ENCODE measurements at places on chromosomes 16 and 17.

GRCh38 chr16:31334934-31335333, 20.0 kb upstream of the ITGAX start:
- no peak for DNase-seq

GRCh38 chr17:50879086-50879485, 12.9 kb upstream of the TOB1 start:
- no peak for DNase-seq

- no peak for DNase-seq
These were observed 349.2 kb upstream of the SALL1 start for GRCh38 chr16:51500306-51500705.

GRCh38 chr16:76940251-76940650, 250.7 kb upstream of the MON1B start:
- no peak for DNase-seq

DNA sequence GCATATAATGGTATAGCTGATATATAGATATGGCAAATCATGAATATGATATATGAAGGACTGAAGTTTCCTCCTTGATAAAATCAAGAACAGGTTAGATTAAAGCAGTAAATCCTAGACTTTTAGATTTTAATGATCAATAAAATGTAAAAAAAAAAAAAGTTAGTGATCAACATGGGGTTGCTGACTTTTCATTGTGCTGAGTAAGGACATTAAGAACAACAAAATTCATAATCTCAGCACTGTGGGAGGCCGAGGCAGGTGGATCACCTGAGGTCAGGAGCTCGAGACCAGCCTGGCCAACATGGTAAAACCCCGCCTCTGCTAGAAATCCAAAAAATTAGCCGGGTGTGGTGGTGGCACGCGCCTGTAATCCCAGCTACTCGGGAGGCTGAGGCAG, 10.4 kb upstream of the CHD3 start:
- DNase-seq, result no peak

DNA sequence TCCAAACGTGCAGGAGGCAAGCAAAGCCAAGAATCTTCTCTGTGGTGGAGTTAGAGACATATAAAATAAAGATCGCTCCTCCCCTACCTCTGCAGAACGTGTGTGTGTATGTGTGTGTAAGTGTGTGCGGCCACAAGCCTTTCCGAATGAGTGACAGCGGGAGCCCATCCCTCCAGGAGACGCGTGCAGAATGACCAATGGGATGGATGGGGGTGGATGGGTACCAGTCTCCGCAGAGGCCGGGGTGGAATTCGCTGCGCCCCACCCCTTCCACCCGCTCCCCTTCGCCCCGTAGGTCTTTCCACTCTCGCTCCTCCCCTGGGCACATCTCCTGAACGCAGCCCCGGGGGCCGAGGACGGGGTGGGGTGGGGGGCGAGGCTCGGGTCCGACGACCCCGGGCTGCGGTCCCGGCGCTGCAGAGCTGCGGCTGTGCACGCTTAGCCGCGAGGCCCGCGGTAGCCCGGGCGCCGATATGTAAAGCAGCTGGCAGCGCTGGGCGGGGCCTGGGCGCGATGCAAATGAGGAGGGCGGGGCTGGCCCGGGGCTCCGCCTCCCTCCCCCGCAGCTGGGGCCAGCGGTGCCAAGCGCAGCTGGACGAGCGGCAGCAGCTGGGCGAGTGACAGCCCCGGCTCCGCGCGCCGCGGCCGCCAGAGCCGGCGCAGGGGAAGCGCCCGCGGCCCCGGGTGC, at the start of gene PRKCB:
TSS of gene PRKCB (plus strand) at position 594 of the 688 bp plus-strand sequence.
- DNase-seq, result peak; percentile 83

GRCh38 chr17:28828294-28829040, 14.1 kb downstream of the FAM222B start:
- no peak for DNase-seq

- DNase-seq, result no peak
These were observed 11.6 kb upstream of the ICAM2 start for GRCh38 chr17:64032081-64032480.

DNA sequence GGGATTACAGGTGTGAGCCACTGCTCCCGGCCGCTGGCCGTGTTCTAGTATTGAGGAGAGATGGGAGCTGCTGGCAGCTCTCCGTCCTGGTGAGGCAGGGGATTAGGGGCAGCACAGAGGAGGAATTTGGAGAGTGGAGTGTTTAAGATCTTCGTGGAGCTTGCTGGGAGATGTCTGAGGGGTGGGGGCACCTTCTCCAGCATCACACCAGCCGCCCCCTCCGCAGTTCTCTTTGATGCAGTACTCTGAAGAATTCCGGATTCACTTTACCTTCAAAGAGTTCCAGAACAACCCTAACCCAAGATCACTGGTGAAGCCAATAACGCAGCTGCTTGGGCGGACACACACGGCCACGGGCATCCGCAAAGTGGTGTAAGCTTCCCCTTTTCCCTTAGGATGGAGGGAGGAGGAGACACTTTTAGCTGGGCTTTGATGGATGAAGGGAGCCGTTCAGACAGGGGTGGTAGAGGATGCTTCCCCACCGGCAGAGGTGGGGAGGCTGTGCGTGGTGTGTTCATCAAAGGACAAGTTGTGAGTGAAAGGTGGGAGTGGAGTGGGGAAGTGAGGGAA, 11.9 kb downstream of the ITGAM start:
- no peak for DNase-seq

- no peak for DNase-seq
These were observed 224.2 kb downstream of the PARN start for GRCh38 chr16:14405611-14406537.

- no peak for DNase-seq
These were observed 15.6 kb downstream of the SLFN12 start for GRCh38 chr17:35416659-35417058.

- no peak for DNase-seq
These were observed 553.3 kb upstream of the CDH11 start for GRCh38 chr16:65675161-65675560.

DNA sequence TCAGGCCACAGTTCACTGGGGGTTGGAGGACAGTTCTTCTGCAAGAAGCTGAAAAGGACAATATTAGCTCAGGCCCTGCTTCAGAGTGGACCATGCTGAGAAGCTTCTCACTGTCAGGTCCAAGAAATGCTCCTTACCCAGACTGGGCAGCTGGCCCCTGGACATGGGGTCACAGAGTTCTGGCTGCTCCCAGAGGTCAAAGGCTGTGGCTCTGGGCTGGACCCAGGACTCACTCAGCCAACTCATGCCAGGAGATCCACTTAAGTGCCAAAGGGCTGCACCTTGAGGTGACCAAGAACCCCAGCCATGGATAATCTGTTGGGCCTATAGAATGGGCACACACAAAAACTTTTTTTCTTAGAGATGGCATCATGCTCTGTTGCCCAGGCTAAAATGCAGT, 4.0 kb downstream of the CES2 start:
- no peak for DNase-seq

GRCh38 chr17:16428098-16428882, 12.9 kb downstream of the TRPV2 start:
- peak; percentile 38 for DNase-seq

- DNase-seq, result no peak
These were observed 29.1 kb downstream of the DUSP14 start for GRCh38 chr17:37518826-37519225.

DNA sequence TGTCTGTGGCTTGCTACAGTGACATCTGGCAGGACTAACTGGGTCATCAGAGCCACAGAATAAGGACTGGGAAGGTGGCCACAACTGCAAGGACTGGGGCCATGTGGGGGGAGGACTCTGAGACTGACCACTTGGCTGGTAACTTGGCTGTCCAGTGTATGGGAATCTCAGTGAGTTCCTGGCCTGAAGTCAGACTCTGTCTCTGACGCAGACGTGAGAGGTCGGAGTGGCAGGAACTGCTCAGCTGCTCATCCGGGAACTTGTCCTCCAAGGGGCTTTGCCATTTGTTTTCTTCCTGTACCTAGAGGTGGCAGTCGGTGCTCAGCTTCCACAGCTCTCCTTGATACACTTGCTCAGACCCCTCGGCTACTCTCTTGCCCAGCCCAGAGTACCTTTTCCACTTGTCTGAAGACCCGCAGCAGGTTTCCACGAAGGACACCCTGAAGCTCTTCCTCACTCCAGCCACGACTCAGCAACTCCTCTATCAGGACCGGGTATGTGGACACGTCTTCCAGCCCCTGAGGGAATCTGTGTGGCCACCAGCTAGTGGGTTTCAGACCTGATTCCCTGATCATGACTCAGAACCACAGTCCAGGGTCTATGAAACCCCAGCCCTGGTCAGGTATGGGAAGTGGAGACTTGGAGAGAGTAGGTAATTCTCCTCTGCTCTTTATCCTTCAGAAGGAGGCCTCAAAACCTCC, 7.3 kb upstream of the DPEP3 start:
- no peak for DNase-seq

GRCh38 chr16:1494129-1494640, 1.0 kb downstream of the TELO2 start:
- no peak for DNase-seq

- DNase-seq, result peak; percentile 40
These were observed at the start of gene MT1E for GRCh38 chr16:56625140-56625942. MT1E (plus strand) TSS chr16:56625781; CDS start chr16:56625852, 71 bp downstream.

DNA sequence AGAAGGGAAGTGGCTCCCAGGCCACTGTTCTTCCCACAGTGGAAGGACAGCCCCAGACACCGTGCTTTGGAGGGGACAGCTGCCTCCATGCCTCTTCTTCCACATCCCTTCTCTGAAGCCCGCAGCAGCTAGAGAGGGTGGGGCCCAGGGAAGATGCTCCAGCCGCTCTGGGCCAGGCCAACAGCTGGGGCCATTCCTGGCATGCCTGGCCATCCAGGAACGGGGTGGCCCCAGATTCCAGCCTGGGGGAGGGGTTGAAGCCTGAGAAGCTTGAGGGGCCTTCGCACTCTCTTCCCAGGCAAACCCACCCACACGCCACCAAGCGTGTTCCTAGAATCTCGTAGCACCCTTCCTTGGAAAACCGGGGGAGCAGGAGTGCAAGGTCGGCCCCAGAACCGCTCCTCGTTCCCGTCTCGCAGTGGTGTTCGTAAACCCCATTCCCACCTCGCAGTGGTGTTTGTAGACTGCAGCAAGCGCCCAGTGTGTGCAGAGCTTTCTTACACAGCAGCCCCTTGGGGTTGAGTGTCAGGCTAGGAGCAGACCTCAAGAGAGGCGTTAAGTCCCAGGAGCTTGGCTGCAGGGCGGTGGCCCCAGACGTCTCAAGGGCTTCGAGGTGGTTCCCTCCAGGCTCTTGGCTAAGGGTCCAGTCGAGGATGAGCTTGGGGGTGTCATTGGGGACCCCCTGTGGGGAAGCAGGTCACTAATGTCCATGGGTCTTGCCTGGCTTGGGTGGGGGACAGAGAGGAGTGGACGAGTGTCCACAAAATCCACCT, 2.7 kb downstream of the CDH15 start:
- DNase-seq, result no peak

DNA sequence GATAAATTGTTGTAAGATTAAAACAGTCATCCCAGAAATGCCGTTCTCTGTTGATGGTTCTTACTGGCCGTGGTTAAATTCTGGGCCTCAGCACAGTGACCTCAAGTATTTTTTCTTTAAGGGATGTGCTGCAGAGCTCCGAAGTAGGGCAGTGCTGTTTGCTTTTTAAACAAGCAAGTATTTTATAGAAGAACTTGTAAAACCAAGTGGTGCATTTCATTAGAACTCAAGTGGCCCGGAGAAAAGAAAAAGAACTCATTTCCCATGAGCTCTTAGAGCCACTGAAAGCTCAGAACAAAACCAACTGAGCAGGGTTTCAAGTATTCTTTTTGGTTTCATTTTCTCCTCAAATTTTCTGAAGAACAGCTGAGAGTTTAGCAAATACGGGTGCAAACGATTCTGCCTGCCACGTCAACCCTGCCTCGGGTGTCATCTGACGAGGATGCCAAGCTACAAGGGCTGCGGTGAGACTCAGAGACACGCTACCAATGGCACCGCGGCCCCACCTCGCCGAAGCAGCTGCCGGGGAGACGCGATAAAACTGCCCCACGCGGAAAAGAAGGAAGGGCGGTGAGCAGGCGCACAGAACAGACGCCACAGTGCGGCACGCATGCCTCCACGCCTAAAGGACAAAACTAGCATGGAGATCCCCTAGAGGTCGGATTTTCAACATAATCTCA, 6.3 kb downstream of the LMF1 start:
- DNase-seq, result peak; percentile 63

- peak; percentile 67 for DNase-seq
These were observed 42.4 kb upstream of the MRPS23 start for GRCh38 chr17:57892146-57892819.

DNA sequence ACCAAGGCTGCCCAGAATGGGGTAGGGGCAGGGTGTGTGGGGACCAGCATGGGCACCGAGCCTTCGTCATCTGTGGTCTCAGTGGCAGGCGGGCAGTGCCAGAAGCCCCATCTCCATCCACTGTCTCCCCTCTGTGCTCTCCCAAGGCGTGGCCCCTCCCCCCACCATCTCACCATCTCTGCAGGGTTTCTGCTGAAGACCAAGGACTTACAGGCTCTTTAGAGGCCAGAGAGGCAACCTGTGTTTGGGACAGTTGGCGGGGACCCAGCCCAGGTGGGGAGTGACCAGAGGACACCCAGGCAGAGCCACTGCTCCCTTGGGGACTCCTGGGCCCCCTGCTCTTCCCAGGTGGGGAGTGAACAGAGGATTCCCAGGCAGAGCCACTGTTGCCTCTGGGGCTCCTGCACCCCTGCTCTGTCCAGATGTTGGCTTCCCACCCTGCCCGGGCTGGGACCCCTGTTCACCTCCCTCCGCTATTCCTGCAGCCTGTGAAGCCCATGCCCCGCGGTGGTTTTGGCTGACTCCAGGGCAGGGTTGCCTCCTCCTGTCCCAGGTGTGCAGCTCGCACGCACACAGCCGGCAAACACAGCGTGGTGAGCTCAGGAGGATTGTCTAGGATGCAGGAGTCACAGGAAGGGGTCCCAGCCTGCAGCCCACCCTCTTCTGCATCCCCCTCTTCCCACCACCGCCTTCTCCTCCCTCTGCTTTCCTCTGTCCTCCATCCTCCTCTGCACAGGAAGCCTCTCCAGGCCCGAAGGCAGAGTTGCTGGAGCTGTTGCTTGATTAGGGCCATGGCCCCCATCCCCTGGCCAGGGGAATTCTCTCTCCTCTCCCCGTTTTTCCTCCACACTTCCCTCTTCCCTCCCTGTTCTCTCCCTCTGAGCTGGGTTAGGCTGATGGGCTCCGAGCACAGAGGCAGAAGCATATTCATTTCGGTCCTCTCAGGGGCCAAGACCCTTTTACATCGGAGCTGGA, 45.0 kb downstream of the SLC7A5 start:
- no peak for DNase-seq

DNA sequence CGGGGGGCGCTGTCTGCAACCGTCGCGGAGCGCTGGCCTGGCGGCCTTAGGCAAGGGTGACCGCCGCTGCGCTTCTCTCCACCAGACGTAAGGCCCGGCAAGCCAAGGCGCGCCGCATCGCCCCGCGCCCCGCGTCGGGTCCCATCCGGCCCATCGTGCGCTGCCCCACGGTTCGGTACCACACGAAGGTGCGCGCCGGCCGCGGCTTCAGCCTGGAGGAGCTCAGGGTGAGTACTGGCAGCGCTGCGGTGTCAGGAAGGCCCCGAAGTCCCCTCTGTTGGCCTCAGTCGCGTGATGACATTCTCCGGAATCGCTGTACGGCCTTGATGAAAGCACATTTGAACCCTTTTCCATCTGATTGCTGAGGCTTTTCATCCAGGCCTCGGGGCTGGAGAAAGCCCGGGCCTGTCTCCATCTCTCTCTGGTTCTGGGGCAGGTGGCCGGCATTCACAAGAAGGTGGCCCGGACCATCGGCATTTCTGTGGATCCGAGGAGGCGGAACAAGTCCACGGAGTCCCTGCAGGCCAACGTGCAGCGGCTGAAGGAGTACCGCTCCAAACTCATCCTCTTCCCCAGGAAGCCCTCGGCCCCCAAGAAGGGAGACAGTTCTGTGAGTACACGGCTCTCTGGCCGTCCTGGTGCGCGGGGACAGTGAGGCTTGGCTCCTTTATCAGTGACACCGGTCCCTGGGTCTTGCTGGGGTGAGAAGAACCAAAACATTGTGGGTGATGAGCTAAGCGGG, 831 bp downstream of the RPL13 start:
- DNase-seq, result no peak

- DNase-seq, result peak; percentile 54
These were observed 17.2 kb upstream of the NUDT16L1 start for GRCh38 chr16:4675864-4676786.

Data from activated CD4-positive, alpha-beta T cell treated with anti-CD3 and anti-CD28 coated beads for 1 hour (primary cell).